ENCODE measurements at places on chromosomes 12 and 14.

DNA sequence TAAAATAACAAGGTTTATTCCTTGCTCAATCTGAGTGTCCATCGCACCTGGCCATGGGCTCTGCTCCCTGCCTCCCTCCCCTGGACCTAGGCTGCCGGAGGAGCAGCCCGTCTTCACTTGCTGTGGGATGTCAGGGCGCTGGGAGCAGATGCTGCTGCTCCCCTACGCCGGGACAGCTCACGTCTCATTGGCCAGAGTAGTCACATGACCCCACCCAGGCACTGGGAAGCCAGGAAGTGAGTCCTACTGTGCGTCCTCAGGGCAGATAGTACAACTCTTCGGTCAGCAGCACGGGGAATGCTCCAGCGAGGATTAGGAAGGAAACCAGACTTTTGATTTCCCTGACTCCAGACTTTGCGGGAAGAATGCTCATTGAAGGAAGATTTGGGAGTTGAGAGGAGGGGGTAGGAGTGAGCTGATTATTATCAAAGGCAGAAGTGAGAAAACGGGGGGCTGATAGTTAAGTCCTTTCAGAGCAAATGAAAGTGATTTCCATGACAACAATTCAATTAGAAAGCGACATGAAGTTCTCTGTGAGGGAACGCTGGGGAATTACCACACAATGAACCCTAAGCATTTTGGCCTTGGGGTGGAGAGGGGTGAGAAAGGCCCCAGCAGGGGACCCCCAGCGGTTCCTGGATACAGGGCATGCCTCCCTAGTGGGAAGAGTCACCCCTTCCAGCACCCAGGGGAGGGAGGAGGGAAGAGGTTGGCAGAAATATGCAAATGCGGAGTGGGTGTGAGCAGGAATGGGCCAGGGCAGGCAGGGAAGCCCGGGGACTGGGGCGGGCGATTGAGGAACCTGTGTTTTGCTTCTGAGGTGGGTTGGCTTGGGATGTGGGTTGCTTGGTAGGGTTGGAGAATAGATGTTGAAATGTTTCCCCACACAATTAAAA is 215.5 kb downstream of the AACS start:
- peak; percentile 6 for DNase-seq

GRCh38 chr14:23056956-23057756 is at the start of gene CDH24:
Gene CDH24, minus strand, starts transcription at chr14:23057520. Its CDS starts 1,787 bp downstream, at chr14:23055733.
- DNase-seq, result peak; percentile 70

- no peak for DNase-seq
Observed at GRCh38 chr12:100827901-100828520, 33.4 kb downstream of the ANO4 start.

- DNase-seq, result no peak
Observed at GRCh38 chr14:104436741-104437701, 142.5 kb upstream of the C14orf180 start.

- no peak for DNase-seq
Observed at GRCh38 chr14:31660728-31661127, 99.5 kb downstream of the NUBPL start.

GRCh38 chr12:10941916-10942607 is 3.0 kb upstream of the TAS2R14 start:
- DNase-seq, result no peak

GRCh38 chr12:53485955-53486735 is 13.1 kb downstream of the MAP3K12 start:
- DNase-seq, result no peak

- peak; percentile 52 for DNase-seq
Observed at GRCh38 chr14:74936731-74937130, 13.7 kb upstream of the RPS6KL1 start.

GRCh38 chr12:62320054-62320453 is 59.9 kb downstream of the USP15 start:
- no peak for DNase-seq

Measured in suppressor macrophage treated with lipopolysaccharide for 1 hour (primary cell).